ENCODE measurements at places on chromosomes 11 and 22.

GRCh38 chr11:69293087-69293486 lies 868 bp upstream of the MYEOV start:
- DNase-seq = no peak

- DNase-seq = no peak
Measured at GRCh38 chr11:108524422-108524821, 26.2 kb upstream of the POGLUT3 start.

DNA sequence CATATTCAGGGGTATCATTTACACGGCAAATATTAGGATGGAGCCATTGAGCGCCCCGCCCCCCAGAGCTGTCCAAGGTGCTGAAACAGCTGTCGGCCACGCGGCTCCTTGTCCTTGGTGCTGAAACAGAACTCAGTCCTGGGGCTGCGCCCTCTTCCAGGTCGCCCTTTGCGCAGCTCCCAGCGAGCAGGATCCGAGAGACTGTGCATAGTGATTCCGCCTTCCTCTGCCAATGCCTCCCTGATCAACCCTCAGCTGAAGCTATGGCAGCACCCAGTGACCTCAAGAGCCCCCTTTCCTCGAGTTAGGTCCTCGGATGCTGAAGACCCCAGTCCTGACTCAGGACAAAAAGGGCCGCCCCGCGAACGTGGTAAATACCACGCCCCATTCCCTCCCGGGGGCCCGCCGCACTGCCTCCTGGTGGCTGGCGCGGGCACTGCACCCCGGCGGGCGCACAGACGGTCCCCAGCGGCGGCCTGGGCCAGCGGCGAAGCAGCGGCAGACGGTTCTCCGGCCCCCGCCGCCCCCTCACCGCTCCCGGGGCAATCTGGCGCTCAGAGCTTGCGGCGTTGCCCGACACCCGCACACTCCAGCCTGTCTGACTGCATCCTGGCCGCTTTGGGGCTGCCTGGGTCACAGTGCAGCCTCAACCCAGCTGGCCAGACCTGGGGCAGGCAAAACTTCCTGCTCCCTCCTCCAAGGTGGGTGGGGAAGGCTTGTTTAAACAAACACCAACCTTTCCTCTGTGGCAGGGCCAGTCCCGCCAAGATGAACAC lies 13.4 kb downstream of the SYT7 start:
- DNase-seq = no peak

DNA sequence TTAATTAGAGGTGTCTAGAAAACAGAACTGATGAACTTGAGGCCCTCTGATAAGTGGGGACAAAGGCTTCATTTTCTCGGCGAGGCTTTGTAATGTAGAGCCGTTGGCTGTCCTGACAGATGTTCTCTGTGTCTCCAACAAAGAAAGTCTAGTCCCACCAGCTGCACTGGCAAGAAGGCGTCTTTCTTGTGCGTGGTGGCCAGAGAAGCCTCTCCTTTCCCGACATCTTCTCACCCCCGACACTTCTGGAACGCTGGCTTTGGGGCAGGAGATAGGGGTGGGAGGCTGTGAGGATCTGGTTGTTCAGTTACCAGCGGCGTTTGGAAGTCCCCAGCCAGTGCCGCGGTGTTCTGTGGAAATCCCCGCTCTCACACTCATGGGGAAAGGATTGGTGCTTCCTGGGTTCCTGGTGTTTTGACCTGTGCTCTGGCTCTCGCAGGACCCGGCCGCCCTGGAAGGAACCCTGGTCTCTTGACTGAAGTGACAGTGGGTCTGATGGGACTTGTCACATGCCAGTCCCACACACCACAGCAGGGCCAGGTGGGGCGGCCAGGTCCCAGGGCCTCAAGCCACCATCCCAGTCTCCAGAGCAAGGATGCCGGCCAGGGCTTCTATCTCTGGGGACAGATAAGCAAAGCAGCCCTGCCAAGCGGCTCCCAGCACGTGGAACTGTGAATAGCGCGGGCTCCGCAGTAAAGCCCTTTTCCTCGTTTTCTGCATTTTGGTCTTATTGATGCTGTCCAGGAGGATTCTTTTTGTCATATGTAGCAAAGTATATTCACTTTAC lies 23.2 kb downstream of the FADS2 start:
- DNase-seq = no peak

DNA sequence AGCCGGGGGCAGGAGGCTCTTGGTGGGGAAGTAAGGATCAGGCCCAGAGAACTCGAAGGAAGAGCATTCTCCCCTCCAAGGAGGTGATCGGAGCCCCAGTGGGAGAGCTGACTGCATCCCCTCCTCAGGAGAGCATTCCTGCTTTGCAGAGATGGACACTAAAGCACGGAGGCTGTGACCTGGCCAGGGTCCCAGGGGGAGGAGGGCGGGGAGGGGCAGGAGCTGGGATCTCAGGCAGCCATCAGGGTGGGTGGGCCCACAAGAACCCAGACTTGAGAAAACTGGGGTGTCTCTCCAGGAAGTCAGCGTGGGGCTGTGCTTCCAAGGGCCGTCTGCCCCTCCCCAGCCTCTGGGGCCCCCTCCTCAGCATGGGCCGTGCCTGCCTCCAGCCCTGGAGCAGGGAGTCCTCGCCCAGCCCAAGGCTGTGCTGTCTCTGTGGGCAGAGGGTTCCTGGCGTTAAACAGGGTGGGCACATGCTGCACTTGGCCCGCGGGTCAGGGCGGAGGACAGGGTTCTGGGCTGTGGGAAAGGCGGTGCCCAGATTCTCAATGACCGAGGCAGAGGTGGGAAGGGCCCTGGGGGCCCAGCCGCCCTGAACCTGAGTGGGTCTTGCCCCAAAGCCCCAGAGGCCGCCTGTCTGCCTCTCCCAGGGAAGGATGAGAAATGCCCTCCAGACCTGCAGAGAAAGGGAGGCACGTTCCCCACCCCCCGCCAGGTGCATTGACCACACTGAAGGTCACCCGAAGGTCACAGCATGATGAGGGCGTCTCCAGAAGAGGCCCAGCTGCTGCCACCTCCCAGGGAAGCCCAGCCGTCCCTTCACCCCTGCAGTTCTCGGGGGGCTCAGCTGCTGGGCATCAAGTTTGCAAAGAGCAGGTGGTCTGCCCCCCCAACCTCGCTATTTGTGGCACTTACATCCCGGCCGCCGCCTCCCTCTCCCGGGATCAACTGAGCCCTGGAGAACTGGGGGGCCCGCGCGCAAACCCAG lies 643 bp downstream of the CEND1 start:
- no peak for DNase-seq

All from NCI-H1694 (cell line).